ENCODE measurements at places on chromosomes 13 and 19. TPM values are rescaled to one million over a fixed set of nuclear protein-coding genes. Genes with fewer than 3 reads are reported as not detected.

Gene ZNF317
- 12.3 TPM for total RNA-seq

Gene MRPL54
- 70.5 TPM for total RNA-seq

Gene LAMP1
- 89.6 TPM for total RNA-seq

Gene PRX
- total RNA-seq = 3.8 TPM

Gene ZNF792
- total RNA-seq = 3.3 TPM

Gene RNF225
- total RNA-seq = not detected

Gene CERS4
- total RNA-seq = 19.1 TPM

Gene ZBTB45
- 7.9 TPM for total RNA-seq

Gene EBI3
- 0.51 TPM for total RNA-seq

Gene PCID2
- 54.4 TPM for total RNA-seq

- DNase-seq = no peak
These were observed 11.5 kb downstream of the CCDC124 start for GRCh38 chr19:17944301-17944700.

DNA sequence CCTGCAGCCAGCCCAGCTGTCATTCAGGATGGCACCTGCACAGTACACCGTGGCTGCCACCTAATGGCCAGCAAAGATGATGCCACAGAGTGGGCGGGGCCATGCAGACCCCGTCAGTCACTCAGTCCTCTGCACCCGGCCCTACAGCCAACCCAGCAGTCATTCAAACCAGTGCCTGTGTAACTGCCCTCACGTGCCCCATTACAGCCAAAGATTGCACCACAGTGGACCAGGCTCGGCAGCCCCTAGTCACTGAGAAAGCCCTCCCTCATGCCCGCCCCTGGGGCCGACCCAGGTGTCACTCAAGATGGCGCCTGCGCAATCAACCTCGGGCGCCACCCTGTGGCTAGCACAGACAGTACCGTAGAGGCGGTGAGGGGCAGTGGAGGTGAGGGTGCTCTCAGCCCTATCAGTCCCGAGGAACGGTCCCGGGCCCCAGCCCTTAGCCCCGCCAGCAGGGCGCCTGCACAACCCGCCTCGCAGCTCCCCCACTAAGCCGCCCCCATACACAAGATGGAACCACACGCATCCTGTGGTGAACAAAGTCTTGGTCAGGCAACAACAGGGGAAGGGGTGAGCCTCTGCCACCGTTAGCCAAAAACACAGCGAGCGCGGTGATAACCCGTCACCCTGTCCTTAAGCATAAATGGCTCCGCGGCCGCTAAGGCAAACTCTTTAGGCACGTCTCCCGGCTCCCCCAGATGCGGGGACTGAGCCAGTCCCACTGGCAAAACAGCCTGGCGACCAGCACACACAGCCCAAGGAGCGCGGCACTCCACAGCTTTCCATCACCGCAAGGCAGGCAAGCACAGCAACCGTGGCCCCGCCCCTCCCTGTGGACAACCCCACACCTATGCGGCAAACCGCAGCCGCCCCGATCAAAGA lies 2.3 kb downstream of the PEG3 start:
- peak; percentile 82 for DNase-seq

- DNase-seq = no peak
These were observed 24.1 kb downstream of the MICU2 start for GRCh38 chr13:21579754-21580316.

- no peak for DNase-seq
These were observed 1004.3 kb downstream of the SLITRK5 start for GRCh38 chr13:88675347-88675996.

DNA sequence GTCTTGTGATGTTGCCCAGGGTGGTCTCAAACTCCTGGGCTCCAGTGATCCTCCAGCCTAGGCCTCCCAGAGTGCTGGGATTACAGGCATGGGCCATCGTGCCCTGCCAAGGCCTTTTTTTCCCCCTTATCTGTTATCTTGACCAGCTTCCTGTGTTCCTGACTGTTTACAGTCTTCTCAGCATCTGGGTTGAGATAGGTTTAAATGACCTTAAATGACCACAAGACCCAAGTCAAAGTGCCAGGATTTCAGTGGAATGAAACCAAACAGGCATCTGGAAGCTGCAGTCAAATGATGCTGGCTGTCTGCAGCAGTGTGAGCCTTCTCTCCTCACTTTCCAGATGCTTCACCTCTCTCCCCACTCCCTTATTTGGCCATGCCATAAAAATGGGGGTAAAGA lies 114.2 kb upstream of the CLDN10 start:
- no peak for DNase-seq

GRCh38 chr13:98820744-98821371 lies 68.4 kb upstream of the SLC15A1 start:
- DNase-seq = no peak

DNA sequence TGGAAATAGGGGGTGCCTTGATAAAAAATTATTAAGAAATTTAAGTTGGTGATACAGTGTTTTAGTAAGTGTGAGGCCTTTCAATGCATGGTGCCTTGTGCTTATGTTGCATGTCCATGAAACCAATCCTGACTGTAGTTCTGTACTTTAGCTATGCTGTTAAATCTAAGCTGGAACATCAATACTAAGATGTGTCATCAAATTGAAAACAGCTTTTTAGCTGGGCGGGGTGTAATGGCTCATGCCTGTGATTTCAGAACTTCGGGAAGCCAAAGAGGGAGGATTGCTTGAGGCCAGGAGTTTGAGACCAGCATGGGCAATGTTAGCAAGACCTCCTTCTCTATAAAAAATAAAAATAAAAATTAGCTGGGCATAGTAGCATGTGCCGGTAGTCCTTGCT lies 930.3 kb upstream of the PCDH9 start:
- DNase-seq = no peak

DNA sequence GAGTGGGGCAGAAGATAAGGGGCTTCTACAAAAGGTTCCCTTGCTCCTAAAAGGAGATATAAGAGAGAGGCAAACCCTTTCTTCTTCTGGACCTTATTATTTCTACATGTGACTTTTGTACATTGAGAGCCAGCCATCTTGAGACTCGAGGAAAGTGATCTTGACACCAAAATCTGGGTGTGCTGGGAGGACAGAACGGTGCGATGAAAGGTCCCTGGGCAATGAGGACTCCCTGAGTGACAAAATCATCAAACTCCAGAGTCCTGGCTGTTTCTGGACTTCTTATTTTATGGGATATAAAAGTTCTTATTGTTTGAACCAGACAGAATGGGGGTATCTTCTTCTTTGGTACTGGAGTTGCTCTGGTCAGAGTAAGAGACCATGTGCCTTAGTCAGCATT lies 411.0 kb downstream of the ZNF536 start:
- DNase-seq = no peak

DNA sequence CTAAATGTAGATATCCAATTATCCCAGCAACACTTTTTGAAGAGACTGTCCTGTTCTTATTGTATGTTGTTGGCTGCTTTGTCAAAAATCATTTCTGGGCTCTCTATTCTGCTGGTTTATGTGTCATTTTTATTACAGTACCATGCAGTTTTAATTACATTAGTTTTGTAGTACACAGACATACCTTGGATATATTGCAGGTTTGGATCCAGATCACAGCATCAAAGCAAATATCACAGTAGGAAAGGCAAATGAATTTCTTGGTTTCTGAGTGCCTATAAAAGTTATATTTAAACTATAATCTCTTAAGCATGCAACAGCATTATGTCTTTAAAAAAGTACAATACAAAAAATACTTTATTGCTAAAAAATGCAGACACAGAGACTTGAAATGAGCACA lies 564.2 kb upstream of the MIR17HG start:
- no peak for DNase-seq

- no peak for DNase-seq
These were observed 1.1 kb downstream of the CCDC97 start for GRCh38 chr19:41311072-41311471.

GRCh38 chr19:54282686-54283470 lies 2.0 kb upstream of the LILRB2 start:
- DNase-seq = no peak

DNA sequence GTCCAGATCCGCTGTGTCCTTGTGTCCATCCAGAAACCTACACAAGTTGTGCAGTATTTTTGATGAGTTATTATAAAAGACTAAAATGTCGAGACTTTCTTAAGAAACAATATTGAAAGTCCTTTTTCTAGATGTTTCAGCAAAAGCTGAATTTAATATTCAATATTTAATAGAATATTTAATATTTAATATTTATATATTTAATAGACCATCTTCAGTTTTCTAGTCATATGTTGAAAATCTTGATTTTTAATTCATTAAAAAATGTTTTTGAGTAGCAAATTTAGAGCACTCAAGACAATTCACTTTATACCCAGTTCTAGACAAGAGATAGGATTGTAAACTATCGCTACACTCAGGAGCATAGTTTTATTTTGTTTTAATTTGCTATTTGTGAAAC lies 447.8 kb downstream of the SLITRK5 start:
- DNase-seq = no peak

DNA sequence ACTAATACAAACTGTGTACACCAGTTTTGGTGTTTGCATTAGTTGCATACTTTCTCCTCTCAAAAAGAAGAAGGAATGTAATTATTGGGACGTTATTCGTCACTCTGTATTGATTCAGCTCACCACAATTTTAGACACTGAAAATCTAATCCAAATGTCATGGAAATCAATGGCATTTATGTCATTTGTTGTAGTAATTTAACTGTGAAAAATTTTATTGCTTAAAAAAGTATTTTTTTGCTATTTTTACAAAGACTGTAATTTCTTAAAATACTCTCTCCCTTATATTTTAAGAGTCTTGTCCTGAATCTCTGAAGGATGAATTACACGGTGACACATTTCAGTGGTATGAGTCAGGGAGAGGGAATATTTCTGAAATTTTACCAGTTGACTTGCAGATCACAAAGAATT lies 2117.6 kb downstream of the PCDH9 start:
- no peak for DNase-seq

GRCh38 chr13:23433171-23434153 lies at the start of gene SACS:
TSS of gene SACS (minus strand) at chr13:23433702. CDS start at chr13:23411239, 22,463 bp downstream.
- DNase-seq = no peak

GRCh38 chr13:41490371-41491015 lies 33.1 kb downstream of the RGCC start:
- DNase-seq = no peak

DNA sequence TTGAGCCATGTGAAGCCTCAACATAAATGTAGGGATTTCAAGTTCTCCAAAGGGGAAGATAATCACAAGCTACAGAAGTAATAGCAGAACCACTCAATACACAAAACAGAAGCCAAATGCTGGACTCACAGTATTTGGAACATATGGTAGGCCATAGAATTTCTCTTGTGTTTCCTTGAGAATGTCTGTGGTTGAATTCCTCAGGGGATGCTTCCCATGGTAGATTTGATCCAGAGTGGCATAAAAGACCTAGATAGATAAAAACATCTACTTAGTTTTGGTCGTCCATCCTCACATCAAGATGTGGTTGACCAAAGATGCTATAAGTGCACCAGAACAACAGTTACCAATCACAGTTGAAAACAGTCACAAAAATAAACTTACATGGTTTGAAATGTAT lies 83.4 kb downstream of the MIPEP start:
- no peak for DNase-seq

DNA sequence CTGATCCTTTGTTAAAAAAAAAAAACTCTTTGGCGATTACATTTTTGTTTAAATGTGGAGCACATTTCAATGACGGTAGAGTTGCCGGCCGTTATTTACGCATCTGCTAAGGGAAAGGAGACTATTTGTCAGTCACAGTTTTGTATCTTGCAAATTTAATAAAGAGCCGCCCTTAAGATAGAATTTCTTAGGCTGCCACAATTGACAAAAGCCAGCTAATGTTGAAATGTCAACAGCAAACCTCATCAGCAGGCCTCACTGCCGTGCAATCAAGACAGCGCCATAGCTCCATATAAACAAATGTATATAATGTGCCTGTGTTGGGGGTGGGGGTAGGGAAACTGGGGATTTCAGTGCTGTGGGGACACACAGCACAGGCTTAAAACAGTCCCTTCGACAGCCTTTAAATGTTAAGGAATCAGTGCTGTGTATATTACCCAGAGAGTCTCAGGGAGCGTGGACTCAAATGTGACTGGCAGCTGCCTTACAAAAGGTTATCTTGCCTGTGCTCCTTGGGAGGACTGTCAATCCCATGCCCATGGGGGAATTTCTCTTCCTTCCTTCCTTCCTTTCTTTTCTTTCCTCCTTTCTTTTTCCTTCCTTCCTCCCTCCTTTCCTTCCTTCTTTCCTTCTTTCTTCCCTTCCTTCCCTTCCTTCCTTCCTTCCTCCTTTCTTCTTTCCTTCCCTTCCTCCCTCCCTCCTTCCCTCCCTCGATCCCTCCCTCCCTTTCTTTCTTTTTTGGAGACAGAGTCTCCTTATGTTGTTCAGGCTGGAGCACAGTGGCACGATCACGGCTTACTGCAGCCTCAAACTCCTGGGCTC lies 108.0 kb downstream of the URI1 start:
- no peak for DNase-seq

- DNase-seq = no peak
These were observed 226.0 kb downstream of the NALCN start for GRCh38 chr13:101190337-101190736.

DNA sequence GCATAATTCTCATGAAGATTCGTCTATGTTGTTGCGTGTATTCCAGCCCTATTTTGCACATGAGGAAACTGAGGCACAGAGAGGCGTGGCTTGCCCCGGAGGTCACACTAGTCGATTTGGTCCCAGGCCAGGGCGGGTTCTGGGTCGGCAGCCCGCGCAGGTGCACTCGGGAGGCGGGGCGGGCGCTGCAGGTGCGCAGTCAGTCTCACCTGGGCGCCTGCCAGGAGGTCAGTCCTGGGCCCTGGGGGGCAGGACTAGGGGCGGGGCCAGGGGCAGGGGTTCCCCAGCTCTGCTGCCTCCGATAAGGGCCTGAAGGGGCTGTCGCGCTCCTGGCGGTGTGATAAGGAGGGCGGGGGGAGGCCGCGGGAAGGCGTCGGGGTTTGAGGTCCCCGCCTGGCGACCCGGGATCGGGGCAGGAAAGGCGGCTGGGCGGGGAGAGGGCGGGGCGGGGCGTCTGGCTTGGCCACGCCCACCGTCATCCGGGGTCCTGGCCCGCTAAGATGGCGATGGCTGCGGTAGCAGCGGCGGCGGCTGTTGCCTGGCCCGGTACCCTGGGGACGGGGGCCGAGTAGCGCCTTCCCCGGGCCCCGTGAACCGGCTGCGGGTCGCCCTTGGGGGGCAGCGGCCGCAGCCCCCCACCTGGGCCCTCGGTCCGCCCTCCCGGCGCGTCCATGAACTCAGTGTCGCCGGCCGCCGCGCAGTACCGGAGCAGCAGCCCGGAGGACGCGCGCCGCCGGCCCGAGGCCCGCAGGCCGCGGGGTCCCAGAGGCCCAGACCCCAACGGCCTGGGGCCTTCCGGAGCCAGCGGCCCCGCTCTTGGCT lies at the start of gene ATG4D:
Gene ATG4D (plus strand): TSS at position 485 of the 822 bp plus-strand sequence. CDS start 187 bp downstream, at position 672.
- peak; percentile 87 for DNase-seq

GRCh38 chr13:99845161-99845874 lies 126.2 kb downstream of the ZIC5 start:
- DNase-seq = no peak

DNA sequence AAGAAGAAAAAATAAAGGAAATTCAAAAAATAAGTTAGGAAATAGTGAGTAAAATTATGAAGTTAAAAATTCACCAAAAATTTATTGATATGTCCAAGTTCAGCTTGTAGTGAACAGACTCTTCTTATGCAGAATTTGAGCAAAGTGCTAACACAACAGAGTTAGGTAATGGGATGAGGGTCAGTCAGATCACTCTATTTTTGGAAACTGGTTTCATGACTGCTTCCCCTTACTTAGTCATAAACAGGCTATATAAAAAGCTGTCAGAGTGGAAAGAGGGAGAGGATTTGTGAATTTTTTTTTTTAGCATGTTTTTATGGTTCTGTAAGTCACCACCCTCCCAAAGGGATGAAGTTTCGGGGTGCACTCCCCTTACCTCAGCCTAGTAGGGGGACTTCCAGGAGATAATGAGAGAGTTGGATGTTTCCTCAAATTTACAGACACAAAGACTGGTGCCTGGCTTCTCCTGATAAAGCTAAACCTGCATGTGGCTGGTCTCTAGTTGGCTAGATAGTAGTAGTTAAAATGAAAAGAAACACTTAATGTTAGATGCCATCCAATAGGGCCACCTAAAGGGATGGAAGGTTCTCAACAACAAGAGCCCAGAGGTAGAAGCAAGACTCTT lies 4.5 kb downstream of the CPB2 start:
- no peak for DNase-seq

Measured in Right ventricle myocardium superior (tissue), 1 donor.